ENCODE measurements at places on chromosomes 16 and 17.

DNA sequence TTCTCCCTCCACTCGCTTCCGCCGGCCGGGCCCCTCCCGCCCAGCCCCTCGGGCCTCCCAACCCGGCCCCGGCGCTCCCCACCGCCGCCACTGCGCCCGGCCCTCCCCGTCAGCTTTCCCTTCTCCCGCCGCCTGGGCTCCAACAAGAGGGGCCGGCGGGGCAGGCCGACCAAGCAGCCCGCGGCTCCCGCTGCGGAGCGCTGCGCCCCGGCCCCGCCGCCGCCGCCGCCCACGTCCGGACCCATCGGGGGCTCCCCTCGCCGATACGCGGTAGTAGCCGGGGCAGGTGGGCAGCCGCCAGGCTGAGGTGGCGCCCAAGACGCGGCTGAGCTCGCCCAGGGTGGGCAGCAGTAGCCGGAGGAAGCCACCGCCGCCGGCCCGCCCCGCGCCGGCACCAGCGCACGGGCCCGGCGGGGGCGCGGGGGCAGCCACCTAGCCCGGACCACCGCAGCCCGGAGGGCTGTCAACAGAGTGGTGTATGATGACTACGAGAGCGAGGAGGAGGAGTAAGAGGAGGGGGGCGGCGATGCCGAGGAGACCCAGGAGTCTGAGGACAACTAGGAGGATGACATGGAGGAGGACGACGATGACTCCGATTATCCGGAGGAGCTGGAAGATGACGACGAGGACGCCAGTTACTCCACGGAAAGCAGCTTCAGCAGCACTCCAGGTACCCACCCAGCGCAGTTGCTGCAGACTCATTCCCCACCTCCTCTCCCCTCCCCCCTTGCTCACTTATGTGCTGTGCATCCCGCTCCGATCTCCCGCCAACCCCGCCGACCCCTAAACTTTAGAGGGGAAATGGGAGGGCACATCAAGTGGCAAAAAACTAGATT, 498 bp downstream of the LRRC37B start:
- no peak for DNase-seq

DNA sequence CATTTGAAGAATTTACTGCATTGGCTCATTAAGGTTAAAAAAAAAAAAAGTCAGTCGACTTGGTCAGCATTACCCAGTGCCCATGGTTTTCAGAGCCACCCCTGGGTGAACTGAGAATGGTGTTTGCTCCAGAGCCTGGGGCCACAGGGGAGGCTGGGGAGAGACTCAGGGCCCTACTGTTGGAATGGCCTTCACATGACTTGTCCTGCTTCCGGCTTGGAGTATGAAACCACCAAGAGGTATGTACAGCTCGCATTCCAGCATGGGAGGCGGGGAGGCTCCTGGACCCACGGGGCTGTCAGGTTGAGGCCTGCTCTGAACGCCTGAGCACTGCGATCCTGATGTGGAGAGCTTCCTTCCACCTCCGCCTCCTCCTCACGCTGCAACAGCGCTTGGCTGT, 36.8 kb downstream of the MSI2 start:
- DNase-seq = peak; percentile 99

DNA sequence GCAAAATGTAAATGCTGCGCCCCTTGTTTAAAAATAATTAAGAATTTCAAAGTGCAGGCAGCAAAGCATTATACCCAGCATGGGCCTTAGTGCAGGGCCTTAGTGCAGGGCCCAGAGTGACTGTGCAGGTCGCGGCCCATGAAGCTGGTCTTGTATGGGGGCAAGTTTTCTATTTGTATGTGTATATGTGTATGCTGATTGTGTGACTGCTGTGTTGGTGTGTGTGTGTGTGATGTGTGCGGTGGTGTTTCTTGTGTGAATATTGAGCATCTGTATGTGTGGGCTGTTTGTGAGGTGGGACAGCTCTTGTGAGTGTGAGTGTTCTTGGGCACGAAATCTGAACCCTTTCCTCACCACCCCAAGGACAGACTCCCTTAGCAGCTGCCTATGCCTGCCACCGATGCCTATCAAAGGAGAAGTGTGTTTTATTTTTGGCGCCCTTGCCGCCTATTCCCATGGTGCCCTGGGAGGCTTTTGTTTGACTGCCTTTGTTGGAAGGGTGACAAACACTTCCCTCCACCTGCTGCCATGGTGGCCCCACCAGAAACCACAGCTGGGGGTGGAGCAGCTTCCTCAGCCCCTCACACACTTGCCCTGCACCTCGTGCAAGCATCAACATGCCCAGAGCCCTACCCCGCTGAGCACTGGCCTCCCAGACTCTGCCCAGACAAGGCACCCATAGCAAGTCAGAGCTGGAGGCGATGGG, 18.0 kb downstream of the CCR7 start:
- no peak for DNase-seq

DNA sequence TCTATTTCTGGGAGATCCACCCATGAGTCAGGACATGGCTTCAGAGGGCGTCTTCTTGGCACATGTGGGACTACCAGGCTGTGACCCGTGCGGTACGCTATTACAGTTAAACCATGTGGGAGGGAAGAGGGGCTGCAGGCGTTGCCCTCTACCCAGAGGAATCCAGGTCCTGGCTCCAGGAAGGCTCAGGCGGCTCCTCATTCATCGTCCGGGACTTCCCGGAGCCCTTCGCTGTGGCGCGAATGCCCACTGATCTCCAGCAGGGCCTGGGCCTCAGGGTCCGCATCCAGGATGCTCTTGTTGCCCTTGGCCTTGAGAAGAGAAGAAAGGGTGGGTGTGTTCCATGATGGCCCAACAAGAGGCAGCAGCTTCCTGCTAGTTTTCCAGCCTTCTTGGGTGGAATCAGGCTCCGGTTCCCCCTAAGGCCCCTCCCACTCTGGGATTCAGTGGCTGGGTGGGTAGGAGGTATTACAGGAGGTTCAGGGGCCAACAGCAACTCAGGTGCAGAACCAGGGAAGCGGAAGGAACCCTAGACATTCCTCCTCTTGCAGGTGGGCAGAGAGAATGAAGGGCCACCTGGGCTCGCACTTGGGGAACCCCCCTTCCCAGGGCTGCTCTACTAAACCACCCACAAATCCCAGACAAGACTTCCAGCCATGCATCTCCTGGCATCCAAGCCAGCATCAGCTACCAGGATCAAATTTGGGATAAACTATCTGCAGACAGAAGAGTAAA, 24.6 kb downstream of the MEAK7 start:
- no peak for DNase-seq

DNA sequence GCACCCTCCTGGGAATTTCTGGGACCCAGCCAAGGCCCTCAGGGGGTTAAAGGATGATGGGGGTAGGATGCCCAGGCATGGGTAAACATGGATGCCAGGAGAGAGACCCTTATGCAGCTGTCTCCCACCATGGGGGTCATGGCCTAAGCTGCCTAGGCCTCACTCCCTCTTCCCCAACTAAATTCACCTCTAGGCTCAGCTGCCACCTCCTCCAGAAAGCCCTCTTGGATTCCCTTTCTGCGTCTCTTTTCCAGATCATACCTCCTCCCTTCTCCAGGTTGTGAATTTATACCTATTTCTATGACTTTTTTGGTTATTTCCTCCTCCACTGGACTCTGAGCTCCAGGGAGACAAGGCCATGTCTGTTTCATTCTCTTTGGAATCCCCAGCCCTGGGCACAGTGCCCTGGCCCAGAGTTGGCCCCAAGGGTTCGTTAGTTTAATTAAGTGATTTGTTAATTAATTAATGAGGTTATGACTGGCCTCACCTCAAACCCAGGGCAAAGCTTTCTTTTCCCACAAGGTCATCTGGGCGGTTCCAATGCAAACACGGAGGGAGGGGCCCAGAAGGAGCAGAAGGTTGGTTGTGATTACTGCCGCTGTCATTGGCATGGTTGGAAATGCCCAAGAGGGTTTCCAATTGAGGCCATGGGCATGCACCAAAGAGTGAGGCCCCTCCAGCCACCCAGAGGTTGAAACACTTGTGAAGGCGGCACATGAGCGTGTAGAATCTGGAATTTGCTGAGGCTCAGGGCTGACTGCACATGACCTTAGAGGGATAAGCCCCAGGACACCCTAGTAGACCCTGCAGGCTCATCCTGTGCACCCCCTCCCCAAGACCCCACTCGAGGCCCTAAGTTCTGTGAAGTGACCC, 6.9 kb upstream of the KRT17 start:
- DNase-seq = no peak

GRCh38 chr17:47304186-47304585, 19.6 kb upstream of the EFCAB13 start:
- no peak for DNase-seq

Measured in NCI-H226 (cell line).